NCI-H1930 (cell line): ENCODE measurements at places on chromosomes 7 and 10.

- DNase-seq: no peak
Measured at GRCh38 chr10:89153116-89153515, 54.0 kb downstream of the CH25H start.

DNA sequence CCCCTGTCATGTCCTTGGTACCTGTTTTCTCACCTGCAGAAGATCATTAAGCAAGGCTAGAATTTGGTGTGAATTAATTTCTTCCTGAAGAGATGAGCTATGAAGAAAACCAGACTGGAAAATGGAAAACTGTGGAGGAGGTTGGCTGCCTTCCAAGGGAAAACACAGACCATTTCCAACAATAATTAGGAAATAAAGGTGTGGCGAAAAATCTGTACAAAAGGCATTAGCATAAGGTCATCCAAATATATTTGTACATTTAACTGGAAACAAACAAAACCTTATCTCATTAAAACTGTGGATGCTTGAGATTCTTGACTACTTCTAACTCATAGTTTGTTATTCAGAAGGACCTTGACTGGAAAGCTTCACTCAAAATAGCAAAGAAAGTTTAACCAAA, 1.7 kb downstream of the STN1 start:
- no peak for DNase-seq

DNA sequence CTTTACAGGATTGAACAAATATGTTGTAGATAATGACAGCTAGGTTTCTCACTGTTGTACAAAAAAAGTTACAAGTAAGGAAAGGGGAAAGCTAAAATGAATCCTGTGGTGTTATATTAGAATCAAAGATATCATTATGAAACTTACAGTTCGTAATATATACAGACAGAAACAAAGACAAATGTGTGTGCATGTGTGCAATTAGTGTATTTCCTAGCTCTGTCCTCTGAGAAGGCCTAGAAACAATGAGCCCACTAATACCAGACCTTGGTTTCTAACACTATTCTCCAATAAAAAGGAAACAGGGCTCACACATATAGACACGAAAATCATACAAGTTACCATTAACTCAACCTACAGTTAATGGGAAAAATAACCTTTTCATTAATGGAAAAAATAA, 8.0 kb downstream of the KDM7A start:
- no peak for DNase-seq

DNA sequence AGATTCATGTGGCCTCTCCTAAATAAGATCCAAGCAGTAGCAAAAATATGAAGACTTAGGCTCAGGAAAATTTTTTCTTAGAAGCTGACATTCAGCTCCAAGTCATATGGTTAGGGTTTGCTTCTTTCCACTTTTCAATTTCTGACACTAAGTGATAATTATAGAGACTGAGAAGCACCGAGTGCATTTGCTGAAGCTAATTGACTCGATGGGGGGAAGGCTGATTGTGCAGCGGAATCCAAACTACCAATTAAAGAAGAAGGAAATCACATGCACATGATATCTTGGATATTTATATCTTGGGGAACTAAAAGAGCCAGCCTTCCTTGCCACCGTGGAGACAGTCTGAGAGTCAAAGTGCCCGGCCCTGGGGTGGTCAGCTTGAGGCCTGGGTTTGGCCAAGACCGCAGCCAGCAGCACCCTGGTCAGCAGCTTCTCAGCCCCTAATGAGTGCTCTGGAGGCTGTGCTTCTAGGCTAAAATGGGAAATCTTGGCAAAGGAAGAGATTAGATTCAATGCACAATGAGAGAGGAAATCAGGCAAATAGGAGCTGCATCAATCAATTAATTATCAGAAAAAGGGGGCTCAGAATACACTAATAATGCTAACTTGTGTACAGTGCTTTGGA, 589.3 kb downstream of the NRG3 start:
- no peak for DNase-seq

GRCh38 chr7:144384071-144384470, 19.4 kb downstream of the NOBOX start:
- no peak for DNase-seq

DNA sequence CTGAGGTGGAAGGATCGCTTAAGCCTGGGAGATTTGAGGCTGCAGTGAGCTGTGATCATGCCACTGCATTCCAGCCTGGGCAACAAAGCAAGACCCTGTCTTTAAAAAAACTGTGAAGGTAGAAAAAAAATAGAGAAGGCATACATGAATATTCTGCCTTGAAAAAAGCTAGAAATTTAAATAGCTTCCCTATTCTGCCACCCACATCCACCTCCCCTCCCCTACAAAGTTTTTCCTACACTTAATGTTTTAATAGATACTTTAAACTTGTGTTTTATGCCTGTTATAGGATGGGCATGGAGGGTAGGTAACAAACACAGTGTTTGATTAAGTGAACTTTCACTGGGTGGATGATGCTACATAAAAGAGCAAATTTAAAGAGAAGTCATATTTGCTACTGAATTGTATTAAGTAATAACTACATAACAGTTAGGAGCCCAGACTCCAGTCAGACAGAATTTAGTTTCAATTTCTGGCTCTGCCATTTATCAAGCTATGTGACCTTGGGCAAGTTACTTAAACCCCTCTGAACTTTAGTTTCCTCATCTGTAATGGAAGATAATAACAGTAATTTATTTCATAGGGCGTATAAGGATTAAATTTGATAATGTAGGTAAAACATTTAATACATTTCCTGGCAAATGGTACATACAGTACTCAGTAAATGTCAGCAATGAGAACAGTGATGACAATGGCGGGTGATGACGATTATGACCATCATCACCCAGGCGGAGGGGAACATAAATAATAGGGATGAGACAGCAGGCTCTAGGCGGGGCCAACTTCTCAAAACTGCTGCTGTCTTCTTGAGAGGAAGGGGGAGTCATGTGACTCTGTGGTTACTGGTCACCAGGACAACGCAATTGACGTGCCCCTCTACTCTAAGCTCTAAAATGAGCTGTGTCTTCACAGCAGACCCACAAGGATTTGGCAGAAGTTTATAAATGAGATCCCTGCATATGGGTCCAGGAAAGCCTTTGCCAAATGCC, 15.8 kb downstream of the DNMBP start:
- no peak for DNase-seq

DNA sequence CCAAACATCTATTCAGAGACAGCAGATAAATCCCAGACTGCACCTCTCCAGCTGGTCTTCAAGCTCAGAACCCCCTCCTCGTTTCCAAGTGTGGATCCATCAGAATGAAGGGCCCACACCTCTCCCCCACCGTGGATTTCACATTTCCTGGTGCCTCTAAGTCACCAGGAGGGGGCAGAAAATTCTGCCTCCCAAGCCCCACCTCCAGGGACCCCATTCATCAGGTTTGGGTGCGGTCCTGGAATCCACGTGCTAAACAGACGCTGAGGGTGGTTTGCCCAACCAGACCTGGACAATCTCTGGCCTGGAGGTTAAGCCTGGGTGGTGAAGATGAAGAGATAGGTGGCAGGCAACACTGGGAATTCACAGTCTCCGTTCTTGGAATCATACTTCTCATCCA, 92.4 kb downstream of the WDR11 start:
- no peak for DNase-seq

DNA sequence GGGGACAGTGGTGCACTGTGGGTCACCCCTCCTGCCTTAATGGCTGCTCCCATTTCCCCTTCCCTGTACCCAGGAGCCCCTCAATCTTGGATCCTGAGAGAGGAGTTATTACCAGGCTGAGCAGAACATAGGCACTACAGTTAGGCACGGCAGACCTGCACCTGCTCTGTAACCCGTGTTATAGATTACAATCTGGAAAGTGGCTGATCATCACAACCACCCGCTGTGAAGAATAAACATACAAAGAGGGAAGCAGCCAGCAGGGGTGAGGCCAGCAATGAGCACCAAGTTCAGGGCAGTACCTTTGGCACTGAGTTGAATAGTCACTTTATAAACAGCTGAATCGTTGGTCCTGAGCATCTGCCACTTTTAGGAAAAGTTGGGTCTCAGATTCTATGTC, 1.7 kb downstream of the CDHR1 start:
- DNase-seq: no peak

DNA sequence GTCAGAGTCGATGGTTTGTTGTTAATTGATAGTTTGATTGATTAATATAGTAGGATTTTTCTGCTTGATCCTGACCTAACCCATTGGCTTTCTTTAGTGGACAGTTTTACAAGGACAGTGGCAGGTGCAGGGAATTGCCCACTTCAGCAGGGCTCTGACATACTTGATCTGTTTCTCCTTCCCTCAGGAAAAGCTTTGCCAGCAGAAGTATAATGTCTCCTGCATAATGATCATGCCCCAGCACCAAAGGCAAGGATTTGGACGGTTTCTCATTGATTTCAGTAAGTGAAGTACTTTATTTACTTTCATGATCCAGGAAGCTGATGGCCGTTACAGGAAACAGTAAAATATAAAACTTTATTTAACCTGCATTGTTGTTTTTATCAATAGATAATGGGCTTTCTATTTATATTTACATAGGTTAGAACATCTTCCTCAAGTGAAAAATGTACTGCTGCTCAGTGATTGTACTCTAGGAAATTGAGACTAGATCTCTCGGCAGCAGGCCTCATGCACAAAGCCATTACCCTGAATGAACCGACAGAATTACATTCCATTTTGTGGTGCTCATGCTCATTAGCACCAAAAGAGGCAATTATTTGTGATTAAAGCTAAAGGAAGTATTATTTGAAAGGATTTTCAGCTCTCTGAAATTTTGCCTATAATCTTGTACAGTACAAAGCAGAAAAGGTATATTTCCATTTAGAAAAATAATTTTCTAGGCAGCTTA, 122.5 kb upstream of the SAMD8 start:
- peak; percentile 76 for DNase-seq

DNA sequence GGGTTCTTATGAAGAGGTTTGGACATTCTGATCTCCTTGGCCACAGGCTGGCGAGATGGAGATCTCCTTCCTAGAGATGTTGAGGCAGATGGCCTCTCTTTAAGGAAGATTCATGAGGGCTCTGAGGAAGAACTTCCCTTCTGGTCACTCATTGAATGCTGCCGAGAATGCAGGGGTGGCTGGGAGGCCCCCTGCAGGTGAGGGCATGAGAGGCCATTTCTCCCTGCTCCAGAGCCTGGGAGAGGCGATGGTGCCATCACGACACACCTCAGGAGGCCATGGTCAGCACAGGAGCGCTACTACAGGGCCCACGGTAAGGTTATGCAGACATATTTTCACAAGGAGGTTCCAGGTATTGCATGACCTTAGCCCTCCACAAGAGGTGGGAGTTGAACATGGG, 40.2 kb downstream of the CXCL12 start:
- DNase-seq: no peak
